Astrocyte of the cerebellum (primary cell): ENCODE measurements at places on chromosomes 6 and 20.

GRCh38 chr20:31719644-31720485 lies 2.8 kb downstream of the BCL2L1 start:
- no peak for DNase-seq

DNA sequence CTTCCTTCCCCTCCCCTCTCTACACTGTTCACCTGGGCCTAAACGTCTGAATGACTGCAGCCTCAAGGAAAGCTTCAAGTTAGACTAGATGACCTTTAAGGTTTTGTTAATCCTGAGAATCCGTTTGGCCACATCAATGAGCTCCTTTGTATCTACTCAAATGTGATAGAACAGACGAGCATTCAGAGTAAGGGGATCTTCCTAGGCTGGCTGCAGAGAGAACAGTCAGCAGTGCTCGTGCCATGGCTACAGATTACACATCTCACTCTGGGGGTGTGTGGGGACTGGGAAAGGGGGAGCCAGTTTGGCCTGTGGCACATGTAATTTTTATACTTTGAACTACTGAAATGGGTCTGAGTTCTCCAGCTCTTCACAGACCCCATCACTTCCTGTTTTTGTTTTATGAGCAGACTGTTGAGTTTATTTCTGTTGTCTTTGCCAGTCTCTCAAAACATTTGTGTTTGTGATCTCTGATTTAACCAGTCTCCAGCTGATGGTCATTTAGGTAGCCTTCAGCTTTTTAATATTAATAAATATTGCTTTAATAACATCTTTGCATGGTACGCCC lies 50.9 kb downstream of the KCNS1 start:
- DNase-seq: no peak

GRCh38 chr6:13572951-13573654 lies 1.3 kb upstream of the SIRT5 start:
- no peak for DNase-seq

GRCh38 chr6:73666393-73666792 lies 12.6 kb upstream of the SLC17A5 start:
- DNase-seq: no peak

GRCh38 chr6:47360388-47360787 lies 50.7 kb upstream of the TNFRSF21 start:
- no peak for DNase-seq

GRCh38 chr6:38509713-38510112 lies 130.0 kb downstream of the BTBD9 start:
- DNase-seq: peak; percentile 83

DNA sequence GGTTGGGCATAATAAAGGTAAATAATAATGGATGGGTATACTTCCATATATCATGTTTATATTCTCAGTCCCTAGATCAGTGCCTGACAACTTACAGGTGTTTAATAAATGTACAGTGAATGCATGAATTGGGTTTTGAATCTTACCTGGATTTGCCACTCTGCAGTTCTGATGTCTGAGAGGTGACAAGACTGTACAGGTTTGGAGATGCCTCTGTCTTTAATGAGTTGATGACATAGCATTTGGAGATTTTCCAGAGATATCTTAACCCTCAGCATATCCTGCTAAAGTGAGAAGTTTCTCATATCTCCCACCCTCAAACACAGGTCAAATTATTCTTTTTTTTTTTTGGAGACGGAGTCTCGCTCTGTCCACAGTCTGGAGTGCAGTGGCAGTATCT lies 2.2 kb downstream of the ANKS1A start:
- DNase-seq: no peak

GRCh38 chr6:149967591-149967990 lies 3.8 kb downstream of the ULBP1 start:
- DNase-seq: no peak

DNA sequence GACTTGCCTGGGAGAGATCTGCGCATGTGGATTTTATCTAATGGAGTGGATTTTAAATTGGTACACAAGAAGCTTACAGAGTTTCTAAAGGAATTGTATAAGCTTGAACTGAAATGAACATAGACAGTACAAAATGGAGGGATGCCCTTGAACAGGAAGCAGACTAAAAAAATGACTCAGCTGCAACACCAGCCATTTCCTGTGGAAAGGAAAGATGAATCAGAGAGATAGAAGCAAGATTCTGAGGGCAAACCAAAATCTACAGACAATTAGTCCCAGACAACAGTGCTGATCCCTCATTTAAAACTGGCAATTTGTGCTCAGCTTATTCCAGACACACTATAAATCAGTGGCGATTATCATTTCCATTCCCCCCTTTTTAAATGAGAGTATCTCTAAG lies 114.6 kb upstream of the TCF21 start:
- DNase-seq: no peak

DNA sequence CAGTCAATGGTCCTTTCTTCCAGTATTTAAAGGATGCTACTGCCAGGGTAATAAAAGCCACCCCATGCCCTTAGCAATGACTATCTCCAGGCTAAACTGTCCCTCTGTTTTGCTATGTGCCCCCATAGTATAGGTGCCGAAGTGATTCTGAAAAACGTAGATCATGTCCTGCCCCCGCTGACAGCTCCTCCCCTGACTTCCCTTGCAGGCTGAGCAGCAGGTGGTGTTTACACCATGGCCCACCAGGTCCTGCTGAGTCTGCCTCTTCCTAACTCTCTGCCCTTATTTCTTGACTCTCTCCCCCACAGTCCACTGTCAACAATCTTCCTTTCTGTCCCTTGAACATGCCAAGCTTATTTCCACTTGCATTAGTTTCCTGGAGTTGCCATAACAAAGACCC lies 352.5 kb upstream of the TSHZ2 start:
- no peak for DNase-seq
